ENCODE measurements at places on chromosomes 11 and 22.
A peak's percentile ranks its signal among the peaks of the same experiment; 100 is the strongest.

- no peak for DNase-seq
These were observed 18.4 kb downstream of the PHF21A start for GRCh38 chr11:46102843-46103242.

DNA sequence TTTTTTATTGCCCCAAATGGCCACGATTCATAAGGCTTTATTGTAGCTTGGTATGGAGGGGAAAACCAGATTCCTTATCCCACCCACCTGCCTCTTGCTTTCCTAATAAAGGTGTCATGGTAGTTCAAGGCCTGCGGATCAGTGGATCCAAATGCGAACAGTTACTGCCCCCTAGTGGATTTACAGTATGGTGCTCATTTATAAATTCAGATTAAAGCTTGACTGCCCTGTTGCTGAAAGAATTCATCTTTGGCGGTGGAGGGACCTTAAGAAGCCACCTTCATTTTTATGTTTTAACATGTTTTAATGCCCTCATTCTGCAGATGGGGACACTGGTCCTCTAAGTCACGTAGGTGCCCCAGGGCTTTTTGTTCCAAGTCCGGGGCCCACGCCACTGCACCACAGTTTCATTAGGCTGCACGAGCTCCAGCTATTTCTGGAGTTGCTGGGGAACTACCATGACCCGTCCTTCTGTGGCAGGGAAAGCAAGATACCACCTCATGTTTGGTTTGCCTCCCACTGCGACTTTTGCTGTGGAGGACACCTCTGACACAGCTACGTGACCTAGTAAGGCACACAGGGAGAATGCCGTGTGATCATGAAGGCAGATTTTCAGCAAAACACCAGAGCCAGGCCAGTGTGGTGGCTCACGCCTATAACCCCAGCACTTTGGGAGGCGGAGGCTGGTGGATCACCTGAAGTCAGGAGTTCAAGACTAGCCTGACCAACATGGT, 15.6 kb upstream of the INCENP start:
- peak; percentile 80 for DNase-seq

- no peak for DNase-seq
These were observed 154.3 kb downstream of the MSANTD4 start for GRCh38 chr11:105867742-105868141.

- no peak for DNase-seq
These were observed 638.5 kb downstream of the NTM start for GRCh38 chr11:132008872-132009271.

- DNase-seq, result no peak
These were observed 25.4 kb upstream of the MUC5B start for GRCh38 chr11:1197431-1197885.

- no peak for DNase-seq
These were observed 1.1 kb downstream of the CD151 start for GRCh38 chr11:833849-834311.

DNA sequence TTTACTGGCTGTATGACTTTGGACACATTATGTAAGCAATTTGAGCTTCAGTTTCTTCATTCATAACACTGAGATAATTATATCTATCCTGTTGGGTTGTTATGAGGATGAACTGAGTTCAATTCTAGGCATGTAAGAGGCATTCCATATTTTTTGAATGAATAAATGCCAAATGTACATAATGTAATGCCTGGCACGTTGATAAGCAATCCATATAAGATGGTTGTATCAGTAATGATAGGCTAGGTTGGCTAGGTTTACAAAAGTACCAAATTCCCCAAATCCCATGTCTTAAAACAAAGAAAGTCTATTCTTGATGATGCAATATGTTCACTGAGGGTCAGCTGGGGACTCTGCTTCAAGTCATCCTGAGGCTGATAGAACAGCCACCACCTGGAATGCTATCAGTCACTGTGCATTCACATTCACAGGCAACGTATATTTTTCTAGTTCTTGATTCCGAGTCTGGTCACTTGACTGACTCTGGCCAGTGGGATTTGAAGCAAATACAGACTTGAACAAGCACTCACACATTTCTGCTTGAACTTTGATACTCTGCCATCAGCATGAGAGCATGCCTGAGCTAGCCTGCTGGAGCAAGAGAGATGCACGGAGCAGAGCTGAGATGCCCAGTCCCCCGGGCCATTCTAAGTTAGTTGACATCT, 104.0 kb upstream of the TIMP3 start:
- no peak for DNase-seq
